ENCODE measurements at places on chromosomes 7 and 10.

DNA sequence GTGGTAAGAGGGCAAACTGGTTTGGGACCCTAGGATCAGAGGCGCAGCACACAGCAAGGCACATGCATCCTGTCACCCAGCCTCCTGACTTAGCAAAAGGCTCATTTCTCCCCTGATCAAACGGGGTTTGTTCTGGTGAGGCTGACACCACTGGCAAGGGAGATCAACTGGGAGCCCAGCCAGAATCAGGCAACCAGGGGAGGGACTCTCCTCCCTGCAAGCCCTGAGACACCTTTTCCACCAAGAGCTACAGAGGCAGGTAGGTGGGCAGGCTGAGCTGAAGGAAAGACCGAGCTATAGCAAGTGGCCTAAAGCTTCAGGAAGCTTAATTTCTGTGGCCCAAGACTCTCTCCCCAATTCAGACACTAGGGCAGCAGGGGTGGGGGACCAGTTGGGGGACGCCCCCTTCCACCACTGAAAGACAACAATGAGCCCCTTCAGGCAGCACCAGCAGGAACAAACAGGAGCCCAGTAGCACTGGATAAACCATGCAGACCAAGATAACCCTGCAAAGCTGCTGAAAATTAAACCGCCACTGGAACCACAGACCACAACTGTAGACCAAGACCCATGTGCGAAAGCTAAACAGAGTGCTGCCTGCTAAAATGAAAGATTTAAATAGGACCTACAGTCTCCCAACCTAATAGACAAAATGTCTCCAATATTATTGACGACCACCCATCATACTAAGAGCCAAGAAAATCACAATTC lies 27.1 kb upstream of the SAR1A start:
- peak; percentile 4 for DNase-seq

- DNase-seq: no peak
Measured at GRCh38 chr7:124856299-124856888, 73.2 kb downstream of the POT1 start.

- no peak for DNase-seq
Measured at GRCh38 chr7:134919240-134919641, 67.1 kb upstream of the AGBL3 start.

- no peak for DNase-seq
Measured at GRCh38 chr10:108591417-108591816, 1331.9 kb downstream of the XPNPEP1 start.

DNA sequence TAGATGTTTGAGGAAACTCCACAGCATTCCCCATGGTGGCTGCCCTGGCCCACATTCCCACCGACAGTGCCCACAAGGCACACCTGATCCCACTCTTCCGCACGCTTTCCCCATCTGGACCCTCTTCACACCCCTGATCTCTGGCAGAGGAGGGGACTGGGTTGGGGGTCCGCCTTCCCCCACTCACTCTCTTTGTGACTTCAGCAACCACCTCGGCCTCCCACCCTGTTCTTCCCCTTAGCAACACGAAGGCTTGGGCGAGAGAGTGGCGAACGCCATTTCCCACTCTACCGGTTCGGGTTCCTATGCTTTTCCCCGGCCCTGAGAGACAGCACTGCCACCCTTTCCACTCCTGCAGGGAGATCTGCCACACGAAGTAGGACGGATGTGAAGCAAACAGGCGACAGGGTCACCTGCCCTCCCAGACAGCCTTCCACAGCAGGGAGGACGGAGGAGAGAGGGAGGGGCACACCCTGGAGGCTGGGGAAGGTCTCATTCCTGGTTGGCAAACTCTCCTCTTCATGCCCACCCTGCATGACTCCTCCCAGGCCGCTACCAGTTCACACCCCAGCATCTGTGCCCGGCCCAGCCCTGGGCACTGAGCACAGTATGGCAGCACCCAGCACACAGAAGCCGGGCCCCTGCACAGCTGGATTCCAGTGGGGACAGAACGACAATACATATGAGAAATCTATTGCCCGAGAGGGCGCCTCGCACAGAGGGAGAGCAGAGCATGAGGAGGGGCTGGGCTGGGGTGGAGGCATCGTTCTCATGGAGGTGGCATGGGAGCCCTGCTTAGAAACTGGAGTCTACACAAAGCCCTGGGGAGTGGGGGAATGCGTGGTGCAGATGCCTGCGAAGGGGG lies 93.5 kb downstream of the PAXIP1 start:
- DNase-seq: no peak

DNA sequence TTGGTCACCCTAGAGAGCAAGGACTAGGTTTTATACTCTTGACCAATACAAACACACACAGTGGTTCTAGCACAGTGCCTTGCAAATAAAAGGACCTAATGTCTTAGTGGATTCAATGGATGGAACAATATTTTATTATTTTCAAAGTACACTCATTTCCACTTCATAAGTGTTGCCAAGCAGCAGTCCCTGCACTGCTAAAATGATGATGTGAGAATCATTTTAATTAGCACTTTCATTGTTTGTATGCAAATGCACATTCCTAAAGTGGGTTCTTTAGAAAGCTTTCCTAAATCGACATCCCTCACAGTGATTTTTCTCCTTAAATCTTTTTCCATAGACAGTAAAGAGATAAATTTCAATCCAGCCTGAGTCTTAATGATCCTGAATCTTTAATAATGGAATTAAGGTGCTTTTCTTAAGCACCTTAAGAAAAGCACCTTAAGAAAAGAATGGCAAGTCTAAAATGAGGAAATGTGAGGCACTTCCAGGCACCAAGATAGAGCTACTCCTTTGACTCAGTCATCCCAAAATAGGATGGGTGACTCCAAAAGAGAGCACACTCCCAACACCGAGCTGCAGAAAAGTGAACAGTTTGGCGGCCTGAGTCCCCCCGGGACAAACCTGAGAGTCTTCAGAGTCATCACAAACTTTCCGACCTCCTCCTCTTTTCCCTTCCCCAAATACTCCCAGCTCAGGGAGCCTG lies 84.5 kb downstream of the SORBS1 start:
- DNase-seq: no peak
